ENCODE measurements at places on chromosomes 3 and 15. TPM values are rescaled to one million over a fixed set of nuclear protein-coding genes. Genes with fewer than 3 reads are reported as not detected.

IMPG2 gene
- total RNA-seq: under 0.01 TPM

FGD5 gene
- 5.3 TPM for total RNA-seq

- peak; percentile 92 for DNase-seq
Measured at GRCh38 chr15:76199106-76200082, 111.9 kb downstream of the ETFA start.

DNA sequence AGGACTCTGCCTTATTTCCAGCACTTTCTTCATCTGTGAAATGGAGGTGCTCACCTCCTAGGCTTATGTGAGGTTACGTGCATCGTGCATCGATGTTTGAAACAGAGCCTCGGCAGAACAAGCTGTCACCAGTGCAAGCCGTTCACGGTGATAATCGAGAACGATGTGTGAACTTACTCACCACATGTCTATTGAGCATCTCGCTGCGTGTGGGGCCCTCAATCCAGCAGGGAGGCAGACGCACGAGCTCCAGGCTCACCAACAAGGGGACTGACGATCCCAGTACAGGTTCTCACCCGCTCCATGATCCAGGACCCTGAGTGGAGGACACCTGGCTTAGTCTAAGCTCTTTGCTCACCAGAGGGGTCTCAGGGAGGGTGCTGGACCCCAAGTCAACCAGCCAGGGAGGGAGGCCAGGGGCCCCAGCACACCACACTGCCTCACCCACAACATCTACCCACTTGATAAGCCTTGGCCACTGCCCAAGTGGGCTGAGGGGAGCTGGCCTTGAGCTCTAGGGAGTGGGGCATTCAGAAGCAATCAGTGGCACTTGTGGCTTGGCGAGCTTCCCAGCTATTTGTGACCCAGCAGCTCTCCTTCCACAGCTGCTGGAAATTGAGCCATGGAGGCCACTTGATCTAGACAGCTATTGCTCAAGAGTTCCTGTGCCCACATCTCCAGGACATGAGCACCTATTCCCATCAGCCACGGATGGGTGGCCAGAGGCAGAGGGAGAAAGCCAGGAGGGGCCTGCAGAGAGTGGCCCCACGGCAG, 34.4 kb upstream of the SLC6A1 start:
- DNase-seq: peak; percentile 31

GRCh38 chr3:121660356-121661171, at the start of gene HCLS1:
HCLS1 (minus strand) TSS chr3:121660903; CDS start chr3:121658347, 2,556 bp downstream.
- no peak for DNase-seq

- DNase-seq: no peak
Measured at GRCh38 chr3:36923523-36923943, 21.3 kb downstream of the TRANK1 start.

DNA sequence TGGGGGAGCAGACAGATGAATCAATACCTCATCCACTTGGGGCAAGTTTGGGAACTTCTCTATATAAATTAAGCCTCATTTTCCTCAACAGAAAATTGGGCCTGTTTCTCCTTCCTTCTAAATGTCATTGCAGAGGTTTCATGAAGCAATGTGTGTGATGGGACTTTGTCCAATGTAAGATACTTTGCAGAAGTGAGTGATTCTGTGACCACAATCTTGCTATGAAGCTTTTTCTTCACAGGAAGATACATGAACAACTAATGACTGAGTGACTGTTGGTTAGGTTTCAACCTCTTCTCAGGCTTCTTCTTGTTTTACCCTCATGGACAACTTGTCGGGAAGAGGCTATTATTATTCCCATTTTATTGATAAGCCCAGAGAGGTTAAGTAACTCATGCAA, 11.0 kb downstream of the TMEM45A start:
- DNase-seq: no peak

DNA sequence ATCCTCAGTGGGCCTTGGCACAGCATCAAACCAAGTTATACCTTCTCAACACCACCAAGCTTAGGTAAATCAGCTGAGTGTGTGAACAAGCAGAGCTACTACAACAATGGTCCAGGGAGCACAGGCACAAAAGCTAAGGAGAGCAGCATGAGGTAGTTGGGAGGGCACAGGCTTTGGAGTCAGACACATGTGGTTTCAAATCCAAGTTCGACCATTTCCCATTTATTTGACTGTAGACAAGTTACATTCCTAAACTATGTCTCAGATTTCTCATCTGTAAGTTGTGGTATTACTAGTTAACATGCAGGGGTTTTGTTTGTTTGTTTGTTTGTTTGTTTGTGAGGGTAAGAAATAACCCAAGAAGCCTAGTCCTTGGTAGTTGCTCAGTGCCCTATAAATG, 46.9 kb downstream of the MLH1 start:
- DNase-seq: peak; percentile 7

DNA sequence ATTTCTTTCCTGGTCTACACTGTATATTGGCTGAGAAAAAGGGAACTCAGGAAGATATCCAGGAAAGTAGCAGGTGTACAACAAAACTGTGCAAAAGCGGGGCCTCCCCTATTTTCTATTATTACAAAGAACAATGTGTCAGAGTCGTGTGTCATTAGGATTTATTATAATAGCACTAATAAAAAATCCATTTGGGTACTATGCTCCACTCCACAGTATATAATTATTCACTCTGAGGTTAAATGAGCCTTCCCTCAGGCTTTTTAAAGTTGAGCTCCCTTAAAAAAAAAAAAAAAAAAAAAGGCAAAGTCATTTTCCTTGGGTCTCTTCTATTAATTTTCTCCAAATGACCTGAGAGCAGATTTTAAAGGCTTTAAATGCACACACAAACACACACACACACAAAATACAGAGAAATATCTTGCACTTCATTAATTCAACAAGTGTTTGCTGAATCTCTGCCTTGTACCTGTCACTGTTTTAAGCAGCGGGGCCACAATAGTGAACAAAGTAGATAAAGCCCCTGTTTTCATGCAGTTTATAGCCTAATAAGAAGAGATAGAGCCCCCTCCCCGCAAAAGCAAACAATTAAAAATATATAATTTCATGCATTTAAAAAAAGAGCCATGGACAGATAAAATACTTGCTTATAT, 1.3 kb upstream of the DPP8 start:
- no peak for DNase-seq

GRCh38 chr15:80753161-80753560, 26.0 kb upstream of the CEMIP start:
- DNase-seq: no peak

GRCh38 chr15:51561271-51561670, 61.3 kb downstream of the DMXL2 start:
- no peak for DNase-seq

- DNase-seq: no peak
Measured at GRCh38 chr3:33221241-33221640, 2.6 kb upstream of the SUSD5 start.
